Ureter (tissue), 1 donor: ENCODE measurements at places on chromosomes 12 and 14. TPM values are rescaled to one million over a fixed set of nuclear protein-coding genes. Genes with fewer than 3 reads are reported as not detected.
A peak's percentile ranks its signal among the peaks of the same experiment; 100 is the strongest.

Gene CD27
- 2.6 TPM for total RNA-seq

Gene NFATC4
- total RNA-seq, result 67.2 TPM

Gene SPX
- total RNA-seq, result not detected

Gene AQP6
- not detected for total RNA-seq

Gene IFT43
- total RNA-seq, result 39.9 TPM

Gene LMO3
- 12.9 TPM for total RNA-seq

Gene TPH2
- not detected for total RNA-seq

Gene KRT85
- not detected for total RNA-seq

Gene GARIN6
- not detected for total RNA-seq

Gene GALNT16
- total RNA-seq, result 1.6 TPM

DNA sequence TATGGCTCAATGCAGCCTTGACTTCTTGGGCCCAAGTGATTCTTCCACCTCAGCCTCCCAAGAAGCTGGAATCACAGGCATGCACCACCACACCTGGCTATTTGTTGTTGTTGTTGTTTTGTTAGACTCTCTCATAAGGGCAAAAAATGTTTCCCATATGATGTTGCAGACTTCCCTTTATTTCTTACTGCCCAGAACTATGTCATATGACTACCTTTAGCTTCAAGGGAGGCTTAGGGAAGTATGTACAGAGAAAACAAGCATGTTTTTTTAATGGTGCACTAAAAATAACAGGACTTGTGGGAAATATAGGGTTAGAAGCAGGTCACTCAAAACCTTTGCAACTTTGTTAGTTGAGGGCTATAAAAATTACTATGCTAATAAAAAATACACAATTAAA, 4.3 kb upstream of the GPR19 start:
- DNase-seq, result no peak

- DNase-seq, result no peak
Measured at GRCh38 chr14:75426332-75427125, 1.3 kb upstream of the JDP2 start.

DNA sequence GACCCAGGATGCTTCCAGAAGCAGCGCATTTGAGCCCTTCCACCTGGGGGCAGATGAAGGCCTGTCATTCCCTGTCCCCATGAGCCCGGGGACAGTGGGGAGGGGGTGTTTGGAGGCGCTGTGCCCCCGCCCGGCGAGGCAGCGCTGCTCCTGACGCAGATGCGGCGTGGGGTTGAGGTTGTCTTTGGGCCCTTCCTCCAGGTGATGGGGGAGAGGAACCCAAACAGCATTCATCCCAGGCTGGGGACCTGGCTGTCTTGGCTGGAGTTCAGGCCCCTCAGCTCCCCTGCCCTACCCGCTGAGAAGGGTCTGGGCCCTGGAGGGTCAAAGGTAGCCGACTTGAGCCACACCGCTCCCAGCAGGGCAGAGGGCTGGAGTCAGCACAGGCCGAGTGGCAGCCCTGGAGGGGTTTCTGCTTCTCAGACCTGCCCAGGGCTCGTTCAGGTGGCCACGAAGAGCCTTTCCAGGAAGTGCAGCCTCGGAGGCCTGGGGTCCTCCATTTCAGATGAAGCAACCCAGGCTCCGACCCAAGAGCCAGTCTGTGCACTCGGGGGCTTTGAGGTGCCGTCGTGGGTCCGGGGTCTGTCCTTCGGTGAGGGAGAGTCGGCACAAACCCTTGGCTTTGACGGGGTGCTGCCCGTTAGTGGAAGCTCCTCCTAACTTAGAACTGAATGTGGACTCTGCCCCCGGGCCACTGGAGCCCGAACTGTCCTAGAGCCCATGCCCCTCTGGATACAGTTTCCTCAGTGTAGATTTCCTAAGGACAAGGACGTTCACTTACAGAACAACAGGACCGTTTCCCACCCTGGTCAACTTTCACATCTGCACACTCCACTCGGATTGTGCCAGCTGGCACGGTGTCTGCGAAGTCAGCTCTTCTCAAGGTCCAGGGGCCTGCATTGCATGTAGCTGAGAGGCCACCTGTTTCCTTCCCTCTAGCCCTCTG, 16.1 kb downstream of the ACADS start:
- DNase-seq, result no peak

DNA sequence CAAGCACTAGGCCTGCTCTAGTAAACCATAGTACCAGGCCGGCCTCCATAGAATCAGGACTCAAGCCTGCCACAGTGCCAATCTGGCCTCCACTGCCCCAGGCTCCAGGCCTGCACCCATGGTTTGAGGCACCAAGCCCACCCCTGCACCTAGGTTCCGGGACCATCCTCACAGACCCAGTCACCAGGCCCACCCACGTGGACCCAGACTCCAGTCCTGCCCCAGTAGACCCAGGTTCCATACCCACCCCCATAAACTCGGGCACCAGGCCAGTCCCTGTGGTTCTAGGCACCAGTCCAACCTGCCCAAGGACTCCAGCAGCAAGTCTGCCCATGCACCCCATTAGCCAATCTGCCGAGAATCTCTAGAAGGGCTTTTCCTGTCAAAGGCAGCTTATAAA, 501.8 kb upstream of the TMPO start:
- DNase-seq, result no peak

GRCh38 chr14:63881926-63882325, 29.1 kb downstream of the SYNE2 start:
- no peak for DNase-seq

GRCh38 chr12:74816398-74817175, 279.0 kb downstream of the ATXN7L3B start:
- DNase-seq, result no peak

GRCh38 chr14:54798465-54799124, 104.0 kb downstream of the GCH1 start:
- no peak for DNase-seq

- DNase-seq, result no peak
Measured at GRCh38 chr12:89029961-89030360, 322.3 kb downstream of the DUSP6 start.

DNA sequence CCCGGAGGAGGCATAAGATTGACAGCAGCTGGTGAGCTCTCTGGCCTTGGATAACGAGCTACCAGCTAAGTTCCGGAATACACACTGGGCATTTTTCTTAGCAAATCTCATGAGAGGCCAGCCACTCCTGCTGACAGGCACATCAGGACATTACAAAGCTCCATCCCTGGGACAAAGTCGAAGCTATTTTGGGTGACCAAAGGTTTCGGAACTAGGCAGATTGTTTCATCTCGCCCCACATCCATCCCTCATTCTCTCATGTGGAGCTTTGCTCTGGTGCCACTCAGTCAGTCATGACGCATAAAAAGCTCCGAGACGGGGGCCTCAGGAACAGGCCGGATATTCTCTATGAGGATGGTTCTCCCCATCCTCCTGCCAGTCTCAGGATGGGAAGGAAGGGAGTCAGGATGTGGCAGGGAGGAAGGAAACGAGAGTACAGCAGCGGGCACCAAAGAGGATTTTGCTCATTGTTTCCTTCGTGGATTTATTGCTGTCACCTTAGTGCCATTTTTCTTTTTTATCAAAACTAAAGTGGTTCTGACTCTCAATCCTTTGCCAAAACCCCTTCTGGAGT, 253.1 kb upstream of the FKBP4 start:
- no peak for DNase-seq

- peak; percentile 79 for DNase-seq
Measured at GRCh38 chr12:57887631-57888408, 41.3 kb upstream of the CTDSP2 start.

DNA sequence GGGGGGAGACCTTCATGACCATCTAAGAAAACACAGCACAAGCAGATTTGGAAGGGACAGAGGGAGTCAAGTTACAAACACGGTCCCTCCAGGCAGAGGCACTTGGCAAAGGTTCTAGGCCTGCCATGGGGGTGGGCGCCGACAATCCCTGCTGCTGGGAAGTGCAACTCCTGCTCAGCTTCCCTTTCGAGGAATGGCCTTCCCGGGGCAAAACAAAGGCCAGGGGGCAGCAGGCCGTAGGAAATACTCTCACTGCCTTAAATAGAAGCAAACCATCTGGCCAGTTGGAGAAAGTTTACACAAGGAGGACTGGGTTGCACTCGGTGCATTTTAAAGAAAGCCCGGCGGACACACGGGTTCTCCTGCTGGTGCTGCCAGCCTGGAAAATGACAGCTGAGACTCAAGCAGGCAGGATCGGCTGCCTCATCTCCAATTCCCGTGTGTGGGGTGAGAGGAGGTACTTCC, 65.8 kb downstream of the ITPK1 start:
- DNase-seq, result no peak

GRCh38 chr12:89736995-89737394, 28.4 kb upstream of the ATP2B1 start:
- DNase-seq, result no peak

- DNase-seq, result no peak
Measured at GRCh38 chr12:78645956-78646355, 218.6 kb upstream of the SYT1 start.

GRCh38 chr14:100067971-100068959, 3.0 kb downstream of the EVL start:
- DNase-seq, result peak; percentile 87

- no peak for DNase-seq
Measured at GRCh38 chr12:85955127-85955526, 81.0 kb downstream of the NTS start.

DNA sequence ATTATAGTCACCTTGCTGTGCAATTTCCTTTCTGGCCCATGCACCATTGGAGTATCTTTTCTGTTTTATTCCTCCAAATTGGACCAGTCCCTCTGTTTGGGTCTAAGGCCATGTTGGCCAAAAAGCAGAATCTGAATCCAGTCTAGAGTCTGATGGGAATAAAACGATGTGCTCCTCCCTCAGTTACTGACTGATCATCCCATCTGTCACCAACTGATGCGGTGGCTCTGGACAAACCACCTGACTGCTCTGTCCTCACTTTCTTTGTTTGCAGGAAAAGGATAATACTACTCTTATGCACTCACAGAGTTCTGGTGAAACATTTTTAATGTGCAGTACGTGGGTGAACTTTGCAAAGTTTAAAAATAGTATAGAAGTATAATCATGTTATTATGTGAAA, 120.2 kb upstream of the HIF1A start:
- DNase-seq, result no peak

DNA sequence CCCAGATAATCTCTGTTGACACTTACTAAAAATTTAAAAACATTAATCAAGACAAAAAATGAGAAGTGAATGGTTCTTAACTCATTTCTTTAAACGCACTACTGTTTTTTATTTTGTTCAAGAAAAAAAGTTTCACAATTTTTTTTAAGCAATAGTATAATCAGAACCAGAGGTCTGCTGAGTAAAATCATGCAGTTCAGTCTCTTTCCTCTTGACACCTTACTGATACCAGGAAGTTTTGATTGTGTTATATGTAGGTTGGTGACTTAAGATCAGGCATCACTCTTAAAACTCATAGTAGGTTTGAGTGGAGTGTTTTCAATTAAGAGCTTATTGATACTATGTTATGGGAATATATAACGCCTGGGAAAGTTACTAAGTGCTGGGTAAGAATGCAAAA, 121.4 kb downstream of the TRMT5 start:
- no peak for DNase-seq

- no peak for DNase-seq
Measured at GRCh38 chr14:80291101-80291500, 79.8 kb upstream of the DIO2 start.

DNA sequence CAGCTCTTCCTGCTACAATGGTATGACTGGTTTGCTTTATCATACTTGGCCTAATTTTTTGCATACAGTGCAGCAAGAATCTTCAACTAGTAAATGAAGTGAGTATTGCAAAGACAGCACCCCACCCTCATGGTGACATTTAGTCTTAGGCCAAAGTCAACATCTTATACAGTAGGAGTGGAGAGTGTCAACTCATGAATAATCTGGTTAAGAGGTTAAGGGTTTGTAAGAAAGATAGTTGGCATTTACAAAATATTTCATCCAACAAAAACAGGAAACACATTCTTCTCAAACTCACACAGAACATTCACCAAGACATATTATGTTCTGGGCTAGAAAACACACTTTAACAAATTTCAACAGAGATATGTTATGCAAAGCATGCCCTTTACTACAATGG, 2.2 kb upstream of the OAS1 start:
- DNase-seq, result no peak

GRCh38 chr14:58298477-58299400, at the start of gene ARID4A:
ARID4A (plus strand) TSS chr14:58298555; CDS start chr14:58299855, 1,300 bp downstream.
- peak; percentile 53 for DNase-seq

DNA sequence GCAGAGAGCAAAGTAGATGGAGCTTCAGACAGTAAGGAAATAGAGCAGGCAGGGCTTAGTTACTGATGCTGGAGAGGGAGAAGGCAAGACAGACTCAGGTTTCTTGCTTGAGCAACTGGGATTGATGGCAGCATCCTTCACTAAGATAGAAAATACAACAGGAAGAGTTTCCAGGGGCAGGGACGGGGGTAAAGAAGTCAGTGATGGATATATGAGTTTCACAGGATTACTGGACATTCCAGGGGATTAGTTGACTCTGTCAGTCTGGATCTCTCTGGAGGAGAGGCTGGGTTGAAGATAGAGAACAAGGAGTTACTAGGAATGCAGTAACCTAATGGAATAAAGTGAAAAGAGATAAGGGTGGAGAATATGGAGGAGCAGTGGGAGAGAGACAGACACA, 74.5 kb upstream of the ATF1 start:
- DNase-seq, result no peak

DNA sequence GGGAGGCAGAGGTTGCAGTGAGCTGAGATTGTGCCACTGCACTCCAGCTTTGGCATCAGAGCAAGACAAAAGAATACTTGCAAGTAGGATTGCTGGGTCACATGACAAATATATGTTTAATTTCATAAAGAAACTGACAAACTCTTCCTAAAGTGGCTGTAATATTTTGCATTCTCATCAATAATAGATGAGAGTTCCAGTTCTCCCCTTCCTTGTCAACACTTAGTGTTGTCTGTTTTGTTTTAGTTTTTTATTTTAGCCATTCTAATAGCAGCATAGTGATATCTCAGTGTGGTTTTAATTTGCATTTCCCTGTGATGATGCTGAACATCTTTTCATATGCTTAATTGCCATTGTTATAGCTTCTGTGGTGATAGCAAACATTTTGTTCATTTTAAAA, 31.2 kb downstream of the SLC39A9 start:
- DNase-seq, result no peak

DNA sequence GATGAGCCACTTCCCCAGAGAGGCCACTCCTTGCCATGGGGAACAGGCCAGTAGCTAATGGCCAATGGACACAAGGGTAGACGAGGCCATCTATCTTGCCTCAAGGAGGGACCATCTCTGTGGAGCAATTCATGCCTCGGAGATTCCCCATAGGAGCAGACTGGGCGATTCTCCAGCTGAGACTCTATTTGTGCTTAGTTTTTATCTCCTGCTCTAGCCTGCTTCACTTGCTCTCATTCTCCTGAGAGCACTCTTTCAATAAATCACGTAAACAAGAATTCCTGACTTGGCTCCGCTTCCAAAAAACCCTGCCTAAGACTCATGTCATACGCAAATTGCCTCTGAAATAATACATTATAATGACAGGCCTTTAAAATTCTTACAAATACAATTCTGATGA, 396.4 kb upstream of the USP15 start:
- no peak for DNase-seq
